Vagina (tissue), 2 donors: ENCODE measurements at places on chromosomes 4 and X.

DNA sequence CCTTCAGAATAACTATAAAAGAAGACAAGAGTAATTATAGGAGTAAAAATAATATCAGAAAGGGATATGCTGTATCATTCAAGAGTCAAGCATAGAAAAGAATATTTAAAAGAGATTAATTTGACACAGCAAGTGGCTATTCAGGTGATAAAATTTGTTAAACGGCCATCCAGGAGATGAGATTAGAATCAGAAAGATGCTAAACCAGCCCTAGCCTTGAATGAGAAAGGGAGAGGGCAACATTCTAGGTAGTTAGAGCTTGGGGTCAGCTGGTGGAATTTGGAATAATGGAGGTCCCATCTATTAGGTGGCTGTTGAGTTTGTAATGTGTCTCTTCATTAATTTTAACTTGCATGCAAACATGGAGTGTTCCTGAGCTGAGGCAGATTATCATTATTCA is 350.5 kb upstream of the PABPC4L start:
- no peak for DNase-seq

GRCh38 chr4:99635601-99636000 is 22.0 kb downstream of the C4orf54 start:
- DNase-seq, result no peak

DNA sequence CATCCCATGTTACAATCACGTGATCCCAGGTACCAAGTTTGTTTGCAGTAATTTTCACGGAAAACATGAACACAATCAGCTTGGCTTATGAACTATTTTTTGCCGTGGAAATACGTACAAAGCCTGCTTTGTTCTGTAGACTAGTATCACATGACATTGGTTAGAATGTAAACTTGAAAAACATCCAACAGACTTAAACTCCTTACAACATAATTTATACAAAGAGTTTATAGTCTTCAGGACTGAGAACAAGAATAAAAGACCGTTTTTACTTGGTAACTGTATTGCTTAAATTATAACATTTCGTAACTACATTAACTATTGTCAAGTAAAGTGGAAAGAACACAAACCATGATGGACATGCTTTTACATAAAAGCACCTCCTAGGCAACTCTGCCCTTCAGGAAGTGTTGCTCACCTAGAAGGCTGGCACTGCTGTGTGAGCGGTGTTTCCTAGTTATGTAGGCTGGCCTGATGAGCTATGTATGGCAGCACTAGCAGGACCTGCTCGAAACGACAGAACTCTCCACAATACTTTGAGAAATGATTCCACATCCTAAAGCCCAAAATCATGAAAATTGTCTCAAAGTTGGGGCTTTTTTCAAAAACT is 41.8 kb upstream of the WDR1 start:
- DNase-seq, result no peak

DNA sequence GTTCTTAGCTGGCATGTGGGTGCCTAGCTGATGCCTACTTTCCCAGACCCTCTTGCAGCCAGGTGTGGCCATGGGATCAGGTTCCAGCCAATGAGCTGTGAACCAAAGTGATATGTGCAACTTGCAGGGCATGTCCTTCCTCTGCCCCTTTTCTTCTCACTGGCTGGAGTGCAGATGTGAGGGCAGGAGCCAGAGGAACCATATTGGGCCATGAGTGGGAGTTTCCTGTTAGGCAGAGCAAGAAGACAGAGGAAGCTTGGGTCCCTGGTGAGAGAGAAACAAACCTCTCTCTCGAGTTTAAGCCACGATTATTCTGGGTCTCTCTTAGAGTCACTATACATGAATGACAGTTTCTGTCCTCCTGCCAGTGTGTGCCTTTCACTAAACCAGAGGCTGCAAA is 120.4 kb upstream of the STX18 start:
- no peak for DNase-seq

GRCh38 chrX:5870238-5870637 is 358.4 kb downstream of the NLGN4X start:
- no peak for DNase-seq

- DNase-seq, result no peak
Measured at GRCh38 chr4:82770607-82771006, 28.0 kb downstream of the SCD5 start.

GRCh38 chr4:88952081-88952480 is 104.9 kb downstream of the FAM13A start:
- DNase-seq, result no peak

- no peak for DNase-seq
Measured at GRCh38 chr4:1871471-1872021, 353 bp downstream of the NSD2 start.

DNA sequence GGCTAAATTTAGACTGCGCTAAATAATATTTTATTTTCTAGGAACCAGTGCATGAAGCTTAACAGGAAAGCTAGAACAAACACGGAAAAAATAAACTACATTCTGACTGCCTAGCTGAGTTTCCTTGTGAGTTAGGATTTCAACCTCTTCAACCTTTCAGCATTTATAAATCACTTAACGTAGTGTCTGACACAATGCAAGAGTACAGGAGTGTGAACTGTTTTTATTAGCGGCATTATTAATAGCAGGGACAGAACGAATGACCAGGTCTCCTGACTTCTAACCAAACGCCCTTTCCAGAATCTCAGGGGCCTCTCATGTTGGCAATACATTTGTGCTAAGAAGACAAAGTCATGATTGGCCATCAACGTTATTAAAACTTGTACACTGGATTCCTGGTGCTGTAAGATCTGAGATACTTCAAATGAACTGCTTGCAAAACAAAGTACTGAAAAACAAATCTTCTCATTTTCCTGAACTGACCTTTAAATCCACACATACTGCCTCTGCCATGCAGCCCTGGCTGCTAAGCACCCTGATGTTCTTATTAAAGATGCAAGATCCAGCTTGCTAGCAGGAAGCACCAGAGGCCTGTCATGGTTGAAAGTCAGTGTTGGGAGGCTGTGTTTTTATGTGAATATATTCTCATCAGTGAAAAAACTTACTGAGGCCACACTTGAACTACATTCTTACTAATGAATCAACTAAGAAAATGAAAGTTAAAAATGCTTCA is 380.4 kb upstream of the CPEB2 start:
- DNase-seq, result no peak

- no peak for DNase-seq
Measured at GRCh38 chrX:9376111-9376510, 88.7 kb upstream of the TBL1X start.

GRCh38 chr4:15100994-15101695 is 98.9 kb downstream of the CPEB2 start:
- no peak for DNase-seq

- DNase-seq, result no peak
Measured at GRCh38 chrX:72475952-72476668, 96.5 kb downstream of the HDAC8 start.

DNA sequence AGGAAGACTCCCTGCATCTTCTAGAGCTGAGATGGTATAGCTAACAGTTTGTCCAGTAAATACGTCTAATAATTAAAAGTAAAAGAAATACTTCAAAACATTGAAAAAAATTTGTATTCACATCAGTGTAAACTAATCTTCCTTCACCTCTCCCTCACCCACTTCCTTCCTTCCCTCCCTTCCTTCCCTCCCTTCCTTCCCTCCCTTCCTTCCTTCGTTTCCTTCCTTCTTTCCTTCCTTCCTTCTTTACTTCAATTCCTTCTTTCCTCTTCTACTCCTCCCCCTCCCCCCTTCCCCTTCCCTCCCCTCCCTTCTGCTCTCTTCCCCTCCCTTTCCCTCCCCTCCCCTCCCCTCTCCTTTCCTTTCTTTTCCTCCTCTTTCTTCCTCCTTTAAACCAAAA is 103.7 kb downstream of the POU4F2 start:
- DNase-seq, result no peak
